ENCODE measurements at places on chromosomes 16 and 17.

DNA sequence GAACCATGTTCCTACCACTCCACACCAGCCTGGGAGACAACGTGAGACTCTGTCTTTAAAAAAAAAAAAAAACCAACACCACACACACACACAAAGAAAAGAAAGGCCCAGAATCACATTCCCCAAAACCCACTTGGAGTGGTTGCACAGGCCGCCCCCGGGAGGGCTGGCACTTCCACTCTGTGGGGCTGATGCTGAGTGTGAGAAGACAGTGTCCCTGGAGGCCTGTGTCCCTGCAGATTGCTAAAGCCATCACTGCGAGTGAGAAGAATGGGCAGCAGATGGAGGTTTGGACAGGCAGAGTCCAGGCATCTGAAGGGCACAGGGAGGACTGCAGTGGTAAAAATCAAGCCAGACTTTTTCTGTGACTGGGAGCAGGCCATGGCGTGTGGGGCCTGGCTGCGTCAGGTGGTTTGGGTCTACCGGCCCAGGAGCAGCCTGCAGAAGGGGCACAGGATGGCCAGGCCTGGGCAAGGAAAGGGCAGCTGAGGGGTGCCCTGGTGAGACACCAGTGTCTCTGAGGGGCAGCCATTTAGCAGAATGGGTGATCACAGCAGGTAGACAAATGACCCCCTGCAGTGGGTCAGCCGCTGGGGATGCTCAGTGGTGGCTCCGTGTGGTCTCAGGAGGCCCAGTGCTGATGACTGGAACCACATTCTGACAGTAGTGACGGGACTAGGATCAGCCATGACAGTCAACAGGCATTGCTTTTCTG, 13.1 kb downstream of the CTRB2 start:
- no peak for DNase-seq

DNA sequence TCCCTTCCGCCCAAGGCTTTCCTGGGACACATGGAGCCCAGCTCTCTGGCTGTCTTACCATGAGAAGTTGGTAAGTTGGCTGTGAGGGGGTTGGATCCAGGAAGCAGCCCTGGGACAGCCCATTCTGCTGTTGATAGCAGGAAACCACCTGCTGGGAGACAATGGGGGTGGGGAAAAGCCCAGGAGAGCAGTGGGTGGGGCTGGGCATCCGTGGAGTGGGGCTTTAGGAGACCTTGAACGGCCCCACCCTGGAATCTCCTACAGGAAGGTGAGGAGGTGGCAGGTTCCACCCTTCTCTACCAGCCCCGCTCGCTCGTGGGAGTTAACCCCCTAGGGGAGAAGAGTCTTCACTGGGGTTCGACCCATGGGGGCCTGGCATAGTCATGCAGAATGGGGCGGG, 5.8 kb downstream of the TMEM92 start:
- DNase-seq: no peak

DNA sequence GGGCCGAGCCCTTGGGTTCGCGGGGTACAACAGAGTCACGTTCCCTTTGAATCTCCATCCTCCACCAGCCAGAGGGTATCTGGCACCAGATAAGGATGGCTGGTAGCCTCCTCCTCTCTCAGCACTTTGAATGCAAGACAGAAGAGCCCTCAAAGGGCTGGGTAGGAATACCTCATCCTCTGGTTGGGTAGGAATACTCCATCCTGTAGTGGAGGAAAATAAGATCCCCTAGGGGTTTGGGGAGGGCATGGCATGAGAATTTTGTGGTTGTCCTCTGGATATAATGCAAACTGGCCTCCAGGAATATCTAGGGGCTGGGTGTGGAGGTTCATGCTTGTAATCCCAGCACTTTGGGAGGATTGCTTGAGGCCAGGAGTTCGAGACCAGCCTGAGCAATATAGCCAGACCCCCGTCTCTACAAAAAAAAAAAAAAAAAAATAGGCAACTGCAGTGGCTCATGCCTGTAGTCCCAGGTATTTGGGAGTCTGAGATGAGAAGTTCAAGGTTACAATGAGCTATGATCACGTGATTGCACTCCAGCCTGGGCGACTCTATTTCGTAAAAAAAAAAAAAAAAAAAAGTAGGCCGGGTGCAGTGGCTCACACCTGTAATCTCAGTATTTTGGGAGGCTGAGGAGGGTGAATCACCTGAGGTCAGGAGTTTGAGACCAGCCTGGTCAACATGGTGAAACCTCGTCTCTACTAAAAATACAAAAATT, 2.7 kb downstream of the IGFBP4 start:
- peak; percentile 50 for DNase-seq

DNA sequence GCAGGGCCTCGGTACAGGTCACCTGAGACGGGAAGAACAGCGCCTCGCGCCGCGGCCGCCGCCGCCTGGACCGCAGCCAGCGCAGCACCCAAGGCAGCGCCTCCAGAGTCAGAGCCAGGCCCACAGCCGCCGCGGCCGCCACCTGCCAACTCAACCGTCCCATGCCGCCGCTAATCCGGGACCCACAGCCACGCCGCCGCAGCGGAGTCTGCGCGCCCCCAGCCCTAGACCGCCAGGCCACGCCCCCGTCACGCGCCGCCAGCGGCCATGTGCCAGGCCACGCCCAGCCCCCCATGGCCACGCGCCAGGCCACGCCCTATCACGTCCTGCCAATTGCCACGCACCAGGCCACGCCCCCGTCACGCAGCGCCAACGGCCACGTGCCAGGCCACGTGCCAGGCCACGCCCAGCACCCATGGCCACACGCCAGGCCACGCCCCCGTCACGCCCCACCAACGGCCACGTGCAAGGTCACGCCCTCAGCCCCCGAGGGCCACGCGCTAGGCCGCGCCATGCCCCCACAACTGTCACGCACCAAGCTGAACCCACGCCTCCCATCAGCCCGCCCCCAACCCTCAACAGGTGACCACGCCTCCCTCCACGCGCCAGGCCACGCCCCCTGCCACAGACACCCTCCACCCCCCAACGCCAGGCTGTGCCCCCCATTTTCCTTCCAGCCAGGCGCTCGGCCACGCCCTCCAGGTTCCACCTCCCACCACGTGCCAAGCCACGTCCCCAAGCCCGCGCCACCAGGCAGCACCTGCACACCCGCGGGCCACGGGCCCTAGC, at the start of gene PLD6:
Gene PLD6, minus strand, starts transcription at position 210 of the 789 bp plus-strand sequence. Its CDS starts 47 bp downstream, at position 163.
- peak; percentile 67 for DNase-seq

DNA sequence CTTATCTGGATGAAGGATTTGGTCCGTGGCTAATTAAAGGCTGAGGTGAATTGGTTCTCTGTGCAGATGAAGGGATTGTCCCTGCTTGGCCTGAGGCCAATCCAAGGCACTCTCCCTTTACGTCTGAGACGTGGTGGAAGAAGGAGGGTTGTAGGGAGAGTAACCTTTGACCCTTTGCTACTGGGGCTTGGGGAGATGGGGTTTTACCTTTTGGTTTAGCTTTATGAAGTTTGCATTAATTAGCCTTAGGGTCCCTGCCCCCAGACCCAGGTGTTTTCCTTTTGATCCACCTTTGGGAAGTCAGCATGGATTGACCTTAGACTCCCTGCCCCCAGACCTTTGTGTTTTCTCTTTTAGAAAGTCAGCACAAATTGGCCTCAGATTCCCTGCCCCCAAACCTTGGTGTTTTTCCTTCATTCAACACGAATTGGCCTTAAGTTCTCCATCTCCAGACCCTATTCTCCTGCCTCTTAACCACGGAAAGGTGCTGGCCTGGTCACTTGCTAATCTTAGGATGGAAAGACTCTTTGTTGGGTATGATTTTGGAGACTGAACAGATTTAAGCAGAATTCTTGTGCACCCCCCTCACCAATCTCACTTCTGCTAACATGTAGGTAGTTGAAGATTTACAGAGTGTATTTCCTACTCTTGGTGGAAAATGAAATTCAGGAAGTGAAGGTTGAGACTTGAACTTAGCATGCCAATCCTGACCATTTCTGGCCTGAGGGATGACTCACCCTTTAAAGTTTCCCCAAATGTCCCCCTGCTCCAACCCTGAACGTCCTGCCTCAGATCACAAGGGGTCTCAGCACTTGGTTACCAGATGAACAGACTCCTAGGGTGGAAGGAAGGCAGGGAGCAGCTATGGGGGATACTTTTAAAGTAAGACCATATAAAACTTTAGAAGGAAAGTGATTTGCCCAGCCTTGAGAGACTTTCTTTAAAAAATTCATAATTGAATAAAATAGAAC, 23.1 kb upstream of the MMD start:
- DNase-seq: peak; percentile 54

DNA sequence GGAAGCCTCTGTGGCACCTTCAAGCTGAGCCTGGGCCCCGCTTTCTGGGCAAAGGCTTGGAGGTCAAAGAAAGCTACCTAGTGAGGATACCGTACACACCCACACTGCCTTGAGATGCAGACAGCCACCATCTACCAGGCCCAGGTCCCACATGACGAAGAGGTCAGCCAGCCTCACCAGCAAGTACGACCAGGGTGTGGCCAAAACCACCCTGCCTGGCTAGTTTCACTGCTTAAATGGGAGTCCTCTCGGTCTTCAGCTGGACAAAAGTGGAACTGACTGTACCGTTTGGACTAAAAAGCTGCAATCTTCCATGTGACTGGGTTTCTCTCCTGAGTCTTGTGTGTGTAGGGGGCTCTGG, 21.6 kb downstream of the VASN start:
- no peak for DNase-seq

- peak; percentile 97 for DNase-seq
Observed at GRCh38 chr17:77424585-77425344, 284.0 kb downstream of the SEC14L1 start.

GRCh38 chr16:31085873-31086628, 2.7 kb downstream of the PRSS53 start:
- no peak for DNase-seq

DNA sequence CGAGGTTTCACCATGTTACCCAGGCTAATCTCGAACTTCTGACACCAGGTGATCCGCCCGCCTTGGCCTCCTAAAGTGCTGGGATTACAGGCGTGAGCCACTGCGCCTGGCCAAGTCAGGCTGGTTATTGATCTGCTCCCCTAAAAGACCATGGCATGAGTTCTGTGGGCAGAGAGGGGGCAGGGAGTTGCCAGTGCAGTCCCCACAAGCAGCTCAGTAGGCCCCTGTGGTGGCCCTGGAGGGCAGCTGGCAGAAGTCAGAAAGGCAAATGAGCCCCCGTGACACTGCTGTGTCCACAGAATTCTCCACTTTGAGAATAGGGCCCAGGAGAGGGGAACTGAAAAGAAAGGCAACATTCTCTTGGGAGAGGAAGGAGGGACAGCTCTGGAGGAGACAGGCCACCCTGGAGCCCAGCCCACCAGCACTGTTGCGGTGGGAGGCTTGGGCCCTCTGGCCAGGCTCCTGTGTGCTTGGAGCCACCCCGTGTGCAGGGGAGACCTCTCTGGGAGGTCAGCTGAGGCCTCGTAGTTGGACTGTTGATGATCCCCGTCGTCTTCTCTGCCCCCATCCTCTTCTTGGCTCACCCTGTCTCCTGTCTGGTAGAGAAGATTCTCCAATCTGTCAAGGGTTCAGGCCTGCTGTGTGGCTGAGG, 2.1 kb upstream of the AMDHD2 start:
- no peak for DNase-seq

- peak; percentile 65 for DNase-seq
Observed at GRCh38 chr17:59840329-59841090, 52.2 kb downstream of the TUBD1 start.

DNA sequence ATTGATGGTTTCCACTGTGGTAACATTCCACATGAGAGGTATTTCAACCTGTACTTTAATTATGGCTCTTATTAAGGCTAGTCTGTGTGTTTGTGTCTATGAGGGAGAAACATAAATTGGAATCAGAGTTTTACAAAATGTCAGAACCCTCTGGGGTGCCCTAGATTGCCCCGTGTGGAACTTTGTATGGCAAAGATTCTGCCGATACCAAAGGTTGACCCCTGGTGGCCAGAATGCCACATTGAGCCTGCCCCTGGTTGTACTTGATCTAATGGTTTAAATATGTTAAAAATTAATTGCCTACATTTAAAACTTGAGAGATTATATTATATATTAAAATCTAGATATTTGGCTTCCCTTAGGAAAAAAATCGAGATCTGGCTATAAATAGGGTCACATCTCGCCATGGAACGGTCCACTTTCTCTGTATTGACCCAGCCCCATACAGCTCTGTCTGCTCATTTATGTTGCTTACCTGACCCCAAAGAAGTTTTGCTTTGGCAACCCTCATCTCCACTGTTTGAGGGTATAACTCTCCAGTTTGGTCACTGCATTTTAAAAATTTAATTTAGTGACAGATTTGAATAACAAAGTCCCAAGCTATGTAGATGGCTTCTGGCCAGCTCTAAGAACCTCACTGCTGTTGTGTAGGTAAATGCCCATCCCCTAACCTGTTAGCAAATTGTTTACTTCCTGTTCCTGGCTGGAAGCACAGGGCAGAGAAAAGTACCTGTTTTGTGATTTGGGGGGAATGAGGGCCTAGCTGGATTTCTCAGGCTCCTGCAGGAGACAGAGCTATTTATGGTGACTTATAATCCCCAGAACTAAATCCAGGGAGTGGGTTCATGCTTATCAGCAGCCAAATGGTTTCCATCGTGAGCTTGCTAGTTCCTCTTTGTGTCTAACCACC, 95.0 kb downstream of the PLCG2 start:
- DNase-seq: peak; percentile 61

GRCh38 chr17:4772235-4772613, 538 bp downstream of the TM4SF5 start:
- DNase-seq: no peak

GRCh38 chr17:75069783-75070182, 18.0 kb upstream of the SLC16A5 start:
- peak; percentile 40 for DNase-seq
